ENCODE measurements at places on chromosomes 1 and 21.

DNA sequence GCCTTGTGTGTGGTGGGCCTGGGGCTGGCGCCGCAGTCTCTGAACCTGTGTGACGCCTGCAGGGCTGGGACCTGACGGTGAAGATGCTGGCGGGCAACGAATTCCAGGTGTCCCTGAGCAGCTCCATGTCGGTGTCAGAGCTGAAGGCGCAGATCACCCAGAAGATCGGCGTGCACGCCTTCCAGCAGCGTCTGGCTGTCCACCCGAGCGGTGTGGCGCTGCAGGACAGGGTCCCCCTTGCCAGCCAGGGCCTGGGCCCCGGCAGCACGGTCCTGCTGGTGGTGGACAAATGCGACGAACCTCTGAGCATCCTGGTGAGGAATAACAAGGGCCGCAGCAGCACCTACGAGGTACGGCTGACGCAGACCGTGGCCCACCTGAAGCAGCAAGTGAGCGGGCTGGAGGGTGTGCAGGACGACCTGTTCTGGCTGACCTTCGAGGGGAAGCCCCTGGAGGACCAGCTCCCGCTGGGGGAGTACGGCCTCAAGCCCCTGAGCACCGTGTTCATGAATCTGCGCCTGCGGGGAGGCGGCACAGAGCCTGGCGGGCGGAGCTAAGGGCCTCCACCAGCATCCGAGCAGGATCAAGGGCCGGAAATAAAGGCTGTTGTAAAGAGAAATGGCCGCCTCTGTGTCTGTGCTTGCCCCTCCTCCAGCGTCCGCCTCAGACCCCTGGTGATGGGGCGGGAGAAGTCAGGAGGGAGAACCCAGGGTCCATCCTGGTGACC lies 788 bp downstream of the ISG15 start:
- no peak for DNase-seq

DNA sequence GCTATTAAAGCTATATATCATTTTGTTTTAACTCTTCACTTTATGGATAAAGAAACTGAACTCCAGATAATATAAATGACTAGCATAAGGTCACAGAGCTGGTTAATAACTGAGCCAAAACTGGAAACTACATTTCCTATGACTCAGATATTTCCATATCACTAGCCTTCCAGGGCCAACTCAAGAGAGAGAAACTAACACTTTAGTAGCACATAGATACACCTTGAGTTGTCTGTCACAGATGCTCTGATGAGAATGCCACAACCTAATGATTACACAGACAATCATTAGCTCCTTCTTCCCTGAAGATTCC lies 40.7 kb downstream of the NME7 start:
- DNase-seq = no peak

DNA sequence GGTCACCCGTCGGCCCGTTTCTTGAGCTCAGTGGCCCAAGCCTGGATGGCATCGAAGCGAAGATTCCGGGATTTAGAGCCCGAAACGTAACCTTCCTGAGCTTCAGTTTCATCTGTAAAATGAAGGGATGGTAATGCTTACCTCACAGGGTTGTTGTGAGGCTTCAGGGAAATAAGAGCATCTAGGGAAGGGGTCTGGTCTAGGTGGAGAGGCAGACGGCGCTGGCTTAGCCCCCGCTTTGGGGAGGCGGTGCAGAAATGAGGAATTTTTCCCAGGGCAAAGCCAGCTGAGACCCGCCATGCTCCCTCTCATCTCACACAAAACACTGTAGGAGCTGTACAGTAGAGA lies 717 bp upstream of the MYCL start:
- no peak for DNase-seq

DNA sequence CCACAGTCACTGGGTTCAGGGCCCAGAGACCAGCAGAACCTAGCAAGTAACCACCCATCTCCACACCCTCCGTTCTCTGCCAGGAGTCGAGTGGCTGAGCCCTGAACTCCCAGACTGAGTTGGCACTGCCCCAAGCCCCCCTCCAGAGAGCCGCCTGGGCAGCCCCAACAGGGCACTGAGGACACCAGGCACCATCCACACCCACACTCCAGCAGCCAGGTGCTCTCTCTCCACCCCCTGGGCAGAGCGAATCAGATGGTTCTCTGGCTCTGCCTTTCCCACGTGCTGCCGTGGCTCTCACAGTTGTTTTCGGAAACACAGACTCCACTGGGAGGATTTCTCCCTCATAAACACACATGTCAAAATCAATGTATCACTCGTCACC lies 13.6 kb downstream of the WDR4 start:
- DNase-seq = no peak

DNA sequence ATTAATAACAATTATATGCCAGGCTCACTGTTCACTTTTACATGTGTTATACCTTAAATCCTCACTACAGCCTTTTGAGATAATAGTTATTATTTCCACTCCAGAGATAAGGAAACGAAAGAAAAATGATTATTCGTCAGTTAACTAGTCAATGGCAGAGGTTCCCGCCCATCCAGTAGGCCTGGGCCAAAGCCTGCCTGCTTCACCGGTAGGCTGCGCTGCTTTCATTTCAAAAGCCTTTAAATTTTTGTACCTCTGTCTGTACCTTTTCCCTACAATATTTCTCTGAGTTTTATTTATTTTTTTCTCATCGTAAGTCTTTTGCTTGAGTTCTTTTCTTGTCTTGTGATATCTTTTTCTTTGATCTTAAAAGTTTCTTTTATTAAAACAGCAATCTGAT lies 3.6 kb downstream of the GPR52 start:
- no peak for DNase-seq

DNA sequence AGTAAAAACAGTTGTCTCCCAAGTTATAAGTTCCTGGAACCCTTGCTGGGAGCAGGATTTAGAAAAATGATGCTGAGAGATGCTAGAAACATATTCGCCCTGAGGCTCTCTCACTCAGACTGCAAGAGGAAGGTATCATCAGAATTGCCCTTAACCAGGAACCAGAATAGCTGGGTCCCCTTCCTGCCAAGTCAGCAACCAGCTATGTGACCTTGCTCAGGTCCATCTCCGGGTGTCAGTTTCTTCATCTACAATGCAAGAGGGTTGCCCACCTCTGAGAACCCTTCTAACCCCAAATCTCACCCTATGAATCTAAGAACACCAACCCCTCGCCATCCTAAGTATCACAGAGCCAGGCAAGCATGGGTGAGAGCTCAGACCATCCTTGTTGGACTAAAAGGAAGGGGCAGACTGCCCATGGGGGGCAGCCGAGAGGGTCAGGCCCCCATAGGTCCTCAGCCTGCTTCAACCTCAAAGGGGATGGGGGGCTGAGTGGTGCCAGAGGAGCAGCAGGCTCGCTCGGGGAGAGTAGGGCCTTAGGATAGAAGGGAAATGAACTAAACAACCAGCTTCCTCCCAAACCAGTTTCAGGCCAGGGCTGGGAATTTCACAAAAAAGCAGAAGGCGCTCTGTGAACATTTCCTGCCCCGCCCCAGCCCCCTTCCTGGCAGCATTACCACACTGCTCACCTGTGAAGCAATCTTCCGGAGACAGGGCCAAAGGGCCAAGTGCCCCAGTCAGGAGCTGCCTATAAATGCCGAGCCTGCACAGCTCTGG lies 390 bp upstream of the S100A9 start:
- DNase-seq = no peak

GRCh38 chr1:20124456-20125057 lies 5.2 kb upstream of the PLA2G2D start:
- DNase-seq = no peak

- no peak for DNase-seq
Observed at GRCh38 chr1:36183309-36183856, 27.4 kb downstream of the MAP7D1 start.

- DNase-seq = no peak
Observed at GRCh38 chr1:2451741-2452140, 24.3 kb upstream of the PLCH2 start.

DNA sequence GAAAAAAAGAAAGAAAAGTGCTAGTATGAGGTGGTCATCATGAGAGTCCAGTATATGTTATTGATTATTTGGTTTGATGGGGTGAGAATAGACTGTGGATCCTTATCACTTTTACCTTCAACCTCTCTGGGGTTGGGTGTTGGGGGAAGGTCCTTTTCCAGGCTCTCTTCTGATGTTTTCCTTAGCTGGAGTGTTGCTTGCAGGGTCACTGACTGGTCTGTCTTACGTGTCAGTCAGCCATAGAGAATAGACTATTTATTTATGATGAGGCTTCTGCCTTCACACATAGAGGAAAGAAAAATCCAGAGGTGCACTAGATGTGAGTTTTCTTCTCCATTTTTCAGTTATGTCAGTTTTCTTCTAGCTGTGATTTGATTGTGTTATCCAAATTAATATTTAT lies 36.5 kb downstream of the MAP3K21 start:
- no peak for DNase-seq

- DNase-seq = no peak
Observed at GRCh38 chr1:47323599-47324031, 9.7 kb upstream of the STIL start.

- DNase-seq = no peak
Observed at GRCh38 chr1:10057343-10057742, 24.6 kb downstream of the UBE4B start.

DNA sequence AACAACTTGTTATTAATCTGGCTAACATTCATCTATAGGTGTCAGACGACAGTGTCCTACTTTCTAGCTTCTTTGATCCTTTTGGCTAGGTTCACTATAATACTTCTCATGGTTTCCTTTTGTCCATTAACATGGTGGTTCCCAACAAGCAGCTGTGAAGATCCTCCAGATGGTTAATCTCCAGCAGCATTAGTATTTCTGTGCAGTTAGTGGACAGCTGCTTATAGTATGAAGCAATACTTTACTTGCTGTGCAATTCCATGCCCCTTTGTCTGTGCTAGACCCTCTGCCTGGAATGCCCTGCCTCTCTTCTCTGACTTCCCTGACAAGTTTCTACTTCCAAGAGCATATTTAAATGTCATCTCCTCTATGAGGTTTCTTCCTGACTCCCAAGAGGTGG lies 41.7 kb upstream of the ARHGAP29 start:
- no peak for DNase-seq

GRCh38 chr21:25614441-25614840 lies 7.2 kb upstream of the MRPL39 start:
- no peak for DNase-seq

DNA sequence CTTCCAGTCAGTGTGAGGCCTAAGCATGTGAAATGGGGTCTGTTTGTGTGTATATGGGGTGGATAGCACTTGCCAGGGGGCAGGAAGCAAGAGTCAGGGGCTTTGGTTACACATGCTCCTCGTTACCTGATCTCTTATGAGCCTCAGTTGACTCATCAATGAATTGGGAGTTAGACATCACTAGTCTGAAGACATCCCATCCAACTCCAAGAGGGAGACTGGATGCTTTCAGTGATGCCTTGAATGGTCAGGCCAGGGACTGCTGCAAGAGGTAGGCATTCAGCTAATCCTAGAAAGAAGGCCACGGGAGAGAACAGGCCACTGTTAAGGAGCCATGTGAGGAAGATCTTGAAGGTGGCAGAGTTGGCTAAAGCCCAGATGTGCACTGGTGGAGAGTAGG lies 6.3 kb downstream of the RAB25 start:
- DNase-seq = no peak

DNA sequence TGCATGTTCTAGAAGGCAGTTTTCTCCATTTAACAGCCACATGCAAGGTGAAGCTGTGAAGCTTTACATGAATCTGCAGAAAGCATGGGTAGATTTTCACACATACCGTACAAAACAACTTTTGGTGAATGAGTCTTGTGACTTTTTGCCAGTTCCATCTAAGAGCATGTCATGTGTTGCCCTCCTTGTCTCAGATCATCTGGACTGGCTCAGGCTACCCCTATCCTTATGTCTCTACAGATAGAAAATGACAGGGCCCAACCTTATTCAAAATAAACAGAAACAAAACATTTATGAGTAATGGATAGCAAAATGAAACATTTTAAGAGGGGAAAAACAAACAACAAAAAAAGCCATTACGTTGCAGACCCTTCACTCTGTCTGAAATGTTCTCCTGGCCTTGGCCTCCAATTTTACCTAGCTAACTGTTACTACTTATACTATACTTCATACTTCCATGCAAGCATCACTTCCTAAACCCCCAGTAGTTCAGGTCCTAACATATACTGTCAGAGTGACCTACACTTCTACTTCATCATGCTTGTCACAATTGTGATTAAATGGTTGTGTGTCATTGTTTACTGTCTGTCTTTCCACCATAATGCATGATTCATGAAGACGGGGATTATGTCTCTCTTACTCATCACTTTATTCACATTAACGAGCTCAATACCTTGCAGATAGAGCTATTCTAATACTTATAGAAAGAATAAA lies 39.0 kb downstream of the LRRC8C start:
- no peak for DNase-seq

GRCh38 chr1:47764461-47765046 lies 232.6 kb downstream of the TRABD2B start:
- no peak for DNase-seq

DNA sequence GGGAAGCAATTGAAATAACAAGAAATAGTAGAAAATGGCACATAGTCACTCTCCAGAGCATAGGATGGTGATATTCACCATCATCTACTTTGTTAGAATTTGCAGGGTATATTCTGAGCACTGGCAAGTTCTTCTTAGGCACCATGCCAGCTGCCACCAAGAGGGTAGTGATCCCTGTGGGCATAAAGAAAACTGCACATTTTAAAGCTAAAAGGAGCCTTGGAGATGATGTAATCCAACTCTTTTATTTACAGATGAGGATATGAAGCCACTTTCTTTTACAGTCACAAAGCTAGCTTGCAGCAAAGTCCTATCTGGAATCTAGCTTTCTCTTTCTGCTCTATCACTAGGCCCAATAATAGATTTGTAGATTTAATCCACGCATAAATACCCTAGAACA lies 69.0 kb downstream of the PTGER3 start:
- DNase-seq = no peak

DNA sequence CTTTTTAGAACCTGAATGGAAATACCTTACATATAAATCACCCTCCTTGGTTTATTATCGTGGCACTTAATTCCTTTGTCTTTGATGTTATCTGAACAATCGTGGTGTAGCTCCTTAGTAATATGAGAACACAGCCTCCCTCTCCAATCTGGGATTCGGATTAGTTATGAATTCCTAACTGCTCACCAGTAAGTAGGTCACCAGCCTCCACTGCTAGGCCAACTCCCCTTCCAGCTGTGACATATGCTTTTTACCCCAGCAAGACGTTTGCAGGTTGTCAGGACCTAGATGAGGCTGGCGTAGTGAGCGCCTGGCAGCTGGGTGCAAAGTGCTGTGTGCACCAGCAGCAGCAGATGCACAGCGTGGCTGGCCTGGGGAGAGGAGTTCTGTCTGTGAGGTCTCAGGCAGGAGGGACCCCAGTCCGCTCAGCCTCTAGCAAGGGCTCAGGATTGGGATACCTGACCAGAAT lies 38.2 kb downstream of the NTPCR start:
- no peak for DNase-seq

DNA sequence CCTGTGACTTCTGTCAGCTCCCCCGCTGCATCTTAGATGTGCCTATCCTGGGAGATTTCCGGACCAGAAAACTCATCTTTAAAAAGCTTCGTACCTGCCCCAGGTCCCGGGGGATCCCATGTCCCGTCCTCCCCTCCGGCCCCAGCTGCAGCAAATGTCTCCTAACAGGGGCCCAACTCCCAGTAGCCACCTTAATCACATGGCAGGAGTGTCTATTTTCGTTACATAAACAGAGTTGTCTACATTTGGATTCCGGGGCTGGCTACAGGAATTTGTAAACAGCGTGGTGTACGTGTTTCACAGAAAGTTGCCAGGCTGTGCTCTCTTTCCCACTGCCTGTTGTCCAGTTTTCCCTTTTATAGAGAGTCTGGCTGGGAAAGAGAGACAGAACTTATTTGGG lies 17.9 kb upstream of the KCNE2 start:
- no peak for DNase-seq

Data from stimulated activated CD8-positive, alpha-beta memory T cell treated with anti-CD3 and anti-CD28 coated beads, Interleukin-7, amount 100 ng/mL, for 24 hours (primary cell).